ENCODE measurements at places on chromosomes 16 and 17.

- DNase-seq = peak; percentile 84
Observed at GRCh38 chr17:75589012-75589918, 1.7 kb downstream of the MYO15B start.

DNA sequence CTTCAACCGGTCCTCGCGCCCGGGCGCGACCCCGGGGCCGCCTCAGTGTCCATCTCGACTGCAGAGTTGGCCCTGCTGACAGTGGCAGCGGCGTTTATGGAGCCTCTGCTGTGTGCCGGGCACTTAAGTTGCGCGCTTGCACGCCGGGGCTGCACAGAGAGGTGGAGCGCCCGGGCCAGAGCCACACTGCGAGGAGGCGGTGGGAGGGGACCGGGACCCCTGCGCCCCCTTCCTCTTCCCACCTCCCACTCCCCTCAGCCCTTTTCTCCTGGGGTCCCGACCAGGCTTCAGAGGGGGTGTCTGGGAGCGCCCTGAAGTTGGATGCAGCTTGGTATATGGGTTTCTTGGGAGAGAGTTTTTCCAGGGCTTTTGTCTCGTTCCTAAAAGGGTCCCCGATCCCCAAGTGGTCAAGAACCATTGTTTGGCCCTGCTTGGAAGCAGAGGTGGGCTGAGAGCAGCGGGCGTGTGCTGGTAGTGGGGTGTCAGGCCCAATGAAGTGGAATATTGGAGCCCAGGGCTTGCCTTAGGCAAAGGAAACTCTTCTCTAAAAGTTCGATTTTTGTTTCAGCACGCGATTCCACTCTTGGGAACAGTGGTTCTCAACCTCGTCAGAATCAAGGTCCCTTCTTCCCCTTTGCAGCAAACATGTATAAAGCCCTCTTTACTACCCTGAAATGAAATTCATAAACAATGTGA is 605 bp downstream of the MRTFB start:
- DNase-seq = peak; percentile 7

GRCh38 chr17:54544249-54544648 is 356.4 kb upstream of the TOM1L1 start:
- no peak for DNase-seq

GRCh38 chr17:72063756-72064450 is 56.9 kb upstream of the SOX9 start:
- peak; percentile 48 for DNase-seq

GRCh38 chr17:72334205-72334604 is 213.4 kb downstream of the SOX9 start:
- peak; percentile 67 for DNase-seq

DNA sequence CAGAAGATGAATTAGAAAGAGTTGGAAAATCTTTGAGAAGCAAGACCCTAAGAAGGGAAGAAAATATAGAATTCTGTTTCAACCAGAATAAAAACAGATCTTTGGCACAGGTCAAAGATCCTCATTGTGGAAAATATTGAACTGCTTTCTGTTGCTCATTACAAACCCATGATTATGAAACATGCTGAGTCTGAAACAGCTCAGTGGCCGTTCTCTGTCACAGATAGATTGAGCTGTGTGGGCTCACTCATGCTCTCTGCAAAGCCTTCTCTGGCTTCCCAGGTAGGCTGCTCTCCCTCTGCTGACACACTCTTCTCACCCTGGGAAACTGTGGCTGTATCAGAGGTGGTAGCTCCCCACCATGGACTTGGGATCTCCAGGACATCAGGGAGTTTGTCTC is 3.4 kb upstream of the KRT38 start:
- peak; percentile 11 for DNase-seq

GRCh38 chr16:80285104-80285503 is 255.7 kb upstream of the DYNLRB2 start:
- peak; percentile 82 for DNase-seq

- DNase-seq = no peak
Observed at GRCh38 chr17:76080768-76081287, 1.8 kb downstream of the ZACN start.

DNA sequence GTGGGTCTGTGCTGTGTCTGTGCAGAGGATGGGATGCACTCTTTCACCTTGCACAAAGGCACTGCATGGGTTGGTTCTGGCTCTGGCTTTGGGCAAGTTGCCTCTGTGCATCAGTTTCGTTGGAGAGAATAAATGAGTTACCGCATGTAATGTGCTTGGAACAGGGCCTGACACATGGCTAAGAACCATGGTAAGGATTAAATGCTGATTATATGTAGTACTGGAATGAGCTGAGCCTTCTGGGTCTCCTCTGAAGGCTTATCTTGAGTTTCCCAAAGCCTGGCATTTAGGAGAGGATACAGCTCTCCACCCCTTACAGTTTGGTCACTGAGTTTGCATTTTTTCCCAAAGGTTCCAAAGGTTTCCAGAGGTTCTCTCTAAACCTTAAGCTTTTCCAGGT is 69.1 kb downstream of the KSR1 start:
- DNase-seq = no peak

GRCh38 chr17:33049781-33050414 is 58.3 kb downstream of the SPACA3 start:
- DNase-seq = peak; percentile 30

GRCh38 chr16:87416826-87417527 is 24.8 kb downstream of the MAP1LC3B start:
- DNase-seq = peak; percentile 56

DNA sequence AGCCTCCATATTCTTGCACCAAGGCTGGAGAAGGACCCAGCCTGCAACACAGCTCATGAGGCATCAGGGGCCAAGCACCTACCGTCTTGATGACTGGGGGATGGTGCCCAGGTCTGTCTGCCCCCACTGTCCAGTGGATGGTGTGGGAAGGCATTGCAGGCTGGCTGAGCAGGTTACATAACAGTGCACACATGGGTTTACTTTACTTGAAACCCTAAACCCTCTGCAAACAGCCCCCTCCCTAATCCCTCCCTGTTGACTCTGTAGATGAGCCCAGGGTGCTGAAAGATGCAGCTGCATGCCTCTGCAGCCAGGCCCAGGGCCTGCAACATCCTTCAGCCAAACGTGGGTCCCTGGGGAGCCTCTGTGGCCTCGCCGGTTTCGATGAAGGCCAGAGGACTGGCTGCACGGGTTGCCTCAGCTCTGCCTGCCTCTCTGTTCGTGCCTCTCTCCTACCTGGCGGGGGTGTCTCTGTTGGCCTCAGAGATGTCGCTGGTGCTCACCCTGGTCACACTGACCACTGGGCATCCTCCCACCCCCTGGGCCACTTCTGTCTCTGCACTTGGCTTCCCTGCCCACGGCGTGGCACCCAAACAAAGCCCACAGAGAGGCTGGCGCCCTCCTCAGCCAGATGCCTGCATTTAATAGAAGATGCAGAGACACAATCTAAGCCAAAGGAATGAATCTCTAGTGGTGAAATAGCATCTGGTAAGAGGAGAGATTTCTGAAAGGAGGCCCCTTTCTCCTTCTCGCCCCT is 95.1 kb downstream of the METRNL start:
- peak; percentile 63 for DNase-seq

GRCh38 chr16:66273644-66274334 is 92.7 kb upstream of the CDH5 start:
- peak; percentile 62 for DNase-seq

DNA sequence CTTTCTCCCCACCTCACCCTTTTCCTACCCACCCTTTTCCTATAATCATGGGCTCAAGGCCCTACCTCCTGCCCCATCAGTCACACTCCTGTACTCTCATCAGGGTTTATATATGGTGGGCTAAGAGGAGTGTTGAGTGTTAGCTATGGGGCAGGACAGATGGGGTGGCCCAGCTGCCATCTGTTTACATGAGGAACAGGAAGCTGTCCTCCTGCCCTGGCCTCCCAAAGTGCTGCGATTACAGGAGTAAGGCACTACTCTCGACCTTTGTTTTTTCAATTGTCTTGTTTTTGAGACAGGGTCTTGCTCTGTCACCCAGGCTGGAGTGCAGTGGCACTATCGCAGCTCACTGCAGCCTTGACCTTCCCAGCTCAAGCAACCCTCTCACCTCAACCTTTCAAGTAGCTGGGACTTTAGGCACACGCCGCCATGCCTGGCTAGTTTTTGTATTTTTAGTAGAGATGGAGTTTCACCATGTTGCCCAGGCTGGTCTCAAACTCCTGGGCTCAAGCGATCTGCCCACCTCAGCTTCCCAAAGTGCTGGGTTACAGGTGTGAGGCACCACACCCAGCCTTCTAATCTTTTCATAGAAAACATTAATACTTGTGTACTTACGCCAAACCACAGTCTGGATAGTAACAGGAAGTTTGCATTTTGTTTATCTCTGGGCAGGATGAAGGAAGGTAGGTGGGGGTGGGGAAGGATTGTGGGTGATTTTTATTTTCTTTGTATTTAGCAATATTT is 1.6 kb downstream of the TRADD start:
- no peak for DNase-seq

- peak; percentile 92 for DNase-seq
Observed at GRCh38 chr17:12627177-12627629, 38.5 kb upstream of the MYOCD start.

GRCh38 chr16:49839017-49839825 is 16.7 kb downstream of the ZNF423 start:
- DNase-seq = no peak

GRCh38 chr17:689556-690275 is 24.9 kb downstream of the VPS53 start:
- DNase-seq = no peak

DNA sequence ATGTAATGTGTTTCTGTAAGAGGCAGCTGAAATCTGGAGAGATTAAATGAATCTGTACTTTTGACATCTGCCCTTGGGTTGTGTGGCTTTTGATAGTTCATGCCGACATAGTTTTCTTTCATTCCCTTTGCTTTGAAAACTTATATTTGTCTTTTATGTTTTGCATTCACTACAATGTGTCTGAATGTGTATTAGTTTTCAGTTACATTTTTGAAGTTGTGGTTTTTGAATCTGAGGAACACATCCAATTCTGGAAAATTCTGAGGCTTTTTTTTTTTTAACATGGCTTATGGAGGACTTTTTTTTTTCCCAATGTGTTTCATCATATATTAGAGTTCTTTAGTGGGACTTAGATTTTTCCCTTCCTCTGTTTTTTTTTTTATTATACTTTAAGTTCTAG is 683.7 kb upstream of the SOX9 start:
- peak; percentile 65 for DNase-seq

DNA sequence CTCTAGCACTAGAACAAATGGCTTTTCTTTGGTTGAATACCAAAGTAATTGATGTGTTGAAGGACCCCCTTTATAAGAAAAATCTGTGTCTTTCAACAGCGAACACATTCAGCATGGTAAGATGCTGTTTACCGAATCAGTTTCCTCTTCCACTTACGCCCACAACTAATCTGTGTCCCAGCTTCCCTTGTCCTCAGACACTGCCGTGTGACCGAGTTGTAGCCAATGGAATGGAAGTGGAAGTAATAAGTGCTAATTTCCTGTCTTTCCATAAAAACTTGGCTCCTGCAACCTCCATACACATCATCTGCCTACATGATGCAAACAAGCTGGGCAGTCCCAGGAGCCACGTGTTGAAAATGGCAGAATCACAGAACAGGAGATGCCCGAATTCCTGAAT is 10.4 kb downstream of the CDIPT start:
- peak; percentile 59 for DNase-seq

DNA sequence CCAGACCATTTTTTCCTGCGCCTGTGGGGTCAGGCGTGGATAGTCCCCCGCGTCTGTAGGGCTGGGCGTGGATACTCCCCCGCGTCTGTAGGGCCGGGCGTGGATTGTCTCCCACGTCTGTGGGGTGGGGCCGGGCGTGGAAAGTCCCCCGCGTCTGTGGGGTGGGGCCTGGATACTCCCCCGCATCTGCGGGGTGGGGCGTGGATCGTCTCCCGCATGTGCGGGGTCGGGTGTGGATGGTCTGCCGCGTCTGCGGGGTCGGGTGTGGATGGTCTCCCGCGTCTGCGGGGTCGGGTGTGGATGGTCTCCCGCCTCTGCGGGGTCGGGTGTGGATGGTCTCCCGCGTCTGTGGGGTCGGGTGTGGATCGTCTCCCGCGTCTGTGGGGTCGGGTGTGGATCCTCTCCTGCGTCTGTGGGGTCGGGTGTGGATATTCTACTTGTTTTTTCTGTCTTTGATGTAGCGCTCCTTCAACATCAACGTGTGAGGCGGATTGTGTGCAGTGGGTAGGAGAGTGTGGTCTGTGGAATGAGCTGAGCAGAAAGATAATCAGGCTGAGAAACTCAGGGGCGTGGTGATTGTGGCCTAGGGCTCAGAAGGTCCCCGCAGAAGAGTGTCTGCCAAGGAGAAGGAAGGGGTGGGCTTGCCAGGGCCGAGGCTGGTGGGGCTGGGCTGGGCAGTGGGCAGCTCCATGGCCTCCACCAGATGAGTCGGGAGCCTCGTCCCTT is 3.2 kb downstream of the GNPTG start:
- no peak for DNase-seq

DNA sequence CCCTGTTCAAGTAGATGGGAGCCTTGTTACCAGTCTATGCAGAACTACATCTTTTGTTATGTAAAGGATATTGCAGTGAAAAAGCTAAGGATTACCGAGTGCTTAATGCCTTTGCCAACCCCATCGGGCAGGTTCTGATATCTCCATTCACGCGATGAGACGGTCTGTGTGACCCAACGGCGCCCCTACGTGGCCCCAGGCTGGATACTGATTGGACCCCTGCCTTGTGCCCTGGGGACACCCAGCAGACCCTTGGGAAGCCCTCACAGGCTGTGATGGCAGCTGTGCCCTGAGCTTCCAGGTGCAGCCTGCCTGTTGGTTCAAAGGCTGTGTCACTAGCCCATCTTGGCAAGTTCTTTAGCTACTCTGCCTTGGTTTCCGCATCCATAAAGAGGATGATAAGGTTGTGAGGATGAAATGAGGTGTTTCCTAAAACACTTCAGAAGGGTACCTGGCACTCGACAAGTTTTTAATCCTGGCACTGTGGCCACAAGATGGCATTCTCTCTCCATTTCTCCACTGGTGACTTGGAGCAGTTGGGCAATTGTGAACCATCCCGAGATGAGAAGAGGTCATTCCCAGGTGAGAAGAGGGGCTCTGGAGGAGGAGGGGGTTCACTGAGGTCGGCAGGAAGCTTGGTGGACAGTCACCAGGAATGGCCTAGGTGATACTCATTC is 33.6 kb downstream of the HAPSTR1 start:
- DNase-seq = no peak

- DNase-seq = no peak
Observed at GRCh38 chr17:72952220-72952619, 140.3 kb downstream of the SLC39A11 start.

GRCh38 chr17:37791447-37792399 is 46.9 kb upstream of the HNF1B start:
- DNase-seq = no peak

- DNase-seq = no peak
Observed at GRCh38 chr16:11964761-11965551, at the start of gene TNFRSF17. TSS of gene TNFRSF17 (plus strand) at chr16:11965210. CDS start at chr16:11965325, 115 bp downstream.

- no peak for DNase-seq
Observed at GRCh38 chr17:68892658-68893057, 62.5 kb downstream of the ABCA8 start.
